ENCODE measurements at places on chromosomes 6 and 20.

- DNase-seq, result no peak
Observed at GRCh38 chr6:134000443-134000842, 47.4 kb downstream of the TBPL1 start.

GRCh38 chr6:389622-390021, 1.9 kb upstream of the IRF4 start:
- DNase-seq, result no peak

DNA sequence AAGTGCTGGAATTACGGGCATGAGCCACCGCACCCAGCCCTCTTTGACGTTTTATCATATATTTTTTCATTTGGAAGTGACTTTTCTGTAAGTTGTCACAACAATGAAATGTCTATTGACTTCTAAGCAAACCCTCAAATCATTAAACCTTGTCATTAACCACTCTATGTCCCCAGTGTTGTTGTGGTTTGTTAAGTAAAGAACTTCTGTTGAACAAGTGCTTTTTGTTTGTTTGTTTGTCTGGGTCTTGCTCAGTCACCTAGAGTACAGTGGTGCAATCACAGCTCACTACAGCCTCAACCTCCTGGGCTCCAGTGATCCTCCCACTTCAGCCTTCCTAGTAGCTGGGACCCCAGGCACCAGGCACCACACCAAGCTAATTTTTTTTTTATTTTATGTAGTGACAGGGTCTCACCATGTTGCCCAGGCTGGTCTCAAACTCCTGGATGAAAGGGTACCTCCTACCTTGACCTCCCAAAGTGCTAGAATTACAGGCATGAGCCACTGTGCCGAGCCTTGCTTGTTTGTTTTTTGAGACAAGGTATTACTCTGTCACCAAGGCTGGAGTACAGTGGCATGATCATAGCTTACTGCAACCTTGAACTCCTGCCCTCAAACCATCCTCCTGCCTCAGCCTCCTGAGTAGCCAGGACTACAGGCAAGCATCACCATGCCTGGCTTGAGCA, 57.6 kb upstream of the LOC128125822 start:
- no peak for DNase-seq

DNA sequence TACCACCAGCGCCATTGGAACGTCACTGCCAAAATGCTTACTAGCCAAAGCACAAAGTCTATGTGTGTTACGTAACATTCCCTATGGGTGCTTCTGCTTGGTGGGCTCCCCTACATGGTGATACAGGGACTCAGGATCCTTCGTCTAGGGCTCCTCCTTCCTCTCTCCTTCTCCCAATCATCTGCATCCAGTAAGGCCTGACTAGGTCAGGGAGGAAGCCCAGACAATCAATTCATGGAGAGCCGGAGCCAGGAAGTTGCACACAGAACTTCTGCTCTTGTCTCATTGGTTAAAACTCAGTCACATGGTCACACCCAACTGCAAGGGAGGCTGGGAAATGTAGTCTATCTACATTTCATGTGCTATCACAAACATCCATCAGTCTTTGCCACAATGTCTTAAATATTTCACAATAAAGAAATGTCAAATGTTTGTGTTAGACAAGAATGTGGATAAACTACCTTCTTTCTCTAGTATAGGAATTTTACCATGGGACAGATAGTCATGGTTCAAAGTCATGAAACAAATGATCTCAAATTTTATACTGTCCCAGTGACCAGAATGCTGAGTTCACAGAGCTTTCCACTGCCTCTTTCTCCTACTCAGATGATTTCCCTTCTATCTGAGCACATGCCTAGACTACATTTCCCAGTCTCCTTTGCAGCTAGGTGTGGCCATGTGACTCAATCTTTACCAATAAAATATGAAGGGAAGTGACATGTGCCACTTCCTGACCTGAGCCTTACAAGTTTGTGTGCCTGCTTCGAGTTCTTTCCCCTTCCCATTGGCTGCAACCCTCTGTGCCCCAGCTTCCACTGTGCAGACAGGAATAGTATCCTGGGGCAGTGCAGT, 9.3 kb upstream of the KCNK15 start:
- peak; percentile 80 for DNase-seq

DNA sequence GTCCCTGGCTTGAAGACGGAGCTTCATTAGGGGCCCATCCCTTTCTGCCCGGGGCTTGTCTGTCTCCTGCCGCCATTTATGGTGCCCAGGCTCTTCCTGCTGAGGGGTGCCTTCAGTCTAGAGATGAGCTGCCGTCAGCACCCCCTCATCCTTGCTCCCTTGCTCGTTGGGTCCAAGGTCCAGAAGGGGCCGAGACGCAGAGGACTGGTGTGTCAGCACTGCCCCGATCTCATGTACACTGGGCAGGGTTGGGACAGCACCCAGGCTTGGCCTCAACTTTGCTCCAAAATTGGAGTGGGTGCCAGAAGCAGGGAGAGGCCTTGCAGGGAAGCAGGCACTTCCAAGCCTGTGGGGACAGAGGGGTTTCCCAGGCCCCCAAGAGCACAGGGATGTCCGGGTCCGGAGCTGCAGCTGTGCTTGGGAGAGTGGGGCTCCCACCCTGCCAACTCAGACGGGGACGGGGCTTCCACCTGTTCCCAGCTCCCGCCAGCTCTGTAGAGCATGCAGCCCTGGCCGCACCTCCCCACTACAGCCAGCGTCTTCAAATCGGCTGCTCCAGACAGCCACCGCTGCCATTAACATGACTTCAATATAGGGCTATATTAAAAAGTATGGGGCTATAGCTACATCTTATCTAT, 488.8 kb downstream of the TENT5A start:
- DNase-seq, result no peak

DNA sequence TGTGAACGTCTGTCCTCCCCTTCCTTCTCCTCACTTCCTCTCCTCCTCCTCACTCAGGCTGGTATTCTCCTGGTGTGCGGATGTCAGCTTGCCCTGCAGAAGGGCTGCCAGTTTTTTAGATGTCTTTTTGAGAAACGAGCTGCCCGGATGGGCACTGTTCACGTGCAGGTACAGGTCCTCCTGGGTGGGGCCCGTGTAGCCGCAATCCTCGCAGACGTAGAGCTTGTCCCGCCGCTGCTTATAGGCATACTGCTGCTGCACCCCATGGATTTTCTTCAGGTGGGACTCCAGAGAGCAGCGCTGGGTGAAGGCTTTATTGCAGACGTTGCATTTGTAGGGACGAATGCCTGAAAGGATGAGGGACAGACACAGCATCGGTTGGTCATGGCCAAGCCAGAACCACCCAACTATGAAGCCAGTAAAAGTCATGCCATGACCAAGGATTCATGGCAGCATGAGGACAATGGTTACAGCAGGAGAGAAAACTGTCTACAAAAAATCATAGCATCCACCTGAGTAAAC, 33.0 kb downstream of the OVOL2 start:
- DNase-seq, result no peak

- no peak for DNase-seq
Observed at GRCh38 chr6:137866200-137866913, 702 bp upstream of the TNFAIP3 start.

GRCh38 chr6:169343886-169344749, 90.5 kb upstream of the THBS2 start:
- no peak for DNase-seq

DNA sequence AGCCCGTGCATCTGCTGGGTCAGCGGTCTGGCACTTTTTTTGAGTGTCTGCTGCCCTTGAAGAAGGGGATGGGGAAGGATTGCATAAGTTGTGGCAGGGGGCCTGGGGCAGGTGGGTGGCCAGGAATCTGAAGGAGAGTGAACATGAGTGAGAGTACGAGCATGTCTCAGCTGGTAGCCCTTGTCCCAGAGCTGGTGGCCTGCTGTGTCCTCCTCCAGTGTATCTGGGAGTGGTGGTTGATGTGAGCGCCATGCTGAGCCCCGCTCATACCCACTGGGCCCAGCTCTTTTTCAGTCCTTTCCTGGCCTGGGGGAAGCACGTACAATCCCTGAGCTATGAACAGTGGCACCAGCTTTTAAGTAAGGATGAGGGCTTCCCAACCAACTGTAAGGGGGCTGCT, 136.2 kb upstream of the AGPAT4 start:
- DNase-seq, result no peak

DNA sequence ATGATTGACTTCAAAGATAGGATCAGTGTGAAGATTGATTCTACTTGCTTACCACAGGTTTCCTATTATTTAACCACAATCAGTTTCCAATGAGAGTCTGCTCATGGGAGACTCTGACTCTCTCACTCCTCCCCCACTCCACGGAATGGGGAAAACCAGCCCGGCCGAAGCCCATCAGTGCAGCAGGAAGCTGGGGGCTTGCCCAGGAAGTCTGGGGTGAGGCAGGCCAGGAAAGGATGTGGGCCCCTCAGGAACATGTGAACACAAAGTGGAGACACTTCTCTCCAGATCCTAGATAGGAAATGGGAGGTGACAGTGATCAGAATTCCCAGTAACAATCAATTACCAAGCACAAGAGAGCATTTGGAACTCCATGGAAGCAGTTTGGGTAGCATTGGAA, 144.2 kb downstream of the TTLL2 start:
- no peak for DNase-seq

- no peak for DNase-seq
Observed at GRCh38 chr6:91079969-91080368, 493.1 kb upstream of the MAP3K7 start.

GRCh38 chr20:757506-757905, 10.8 kb downstream of the SLC52A3 start:
- DNase-seq, result no peak

GRCh38 chr6:56550301-56550700, 92.4 kb downstream of the DST start:
- DNase-seq, result no peak

DNA sequence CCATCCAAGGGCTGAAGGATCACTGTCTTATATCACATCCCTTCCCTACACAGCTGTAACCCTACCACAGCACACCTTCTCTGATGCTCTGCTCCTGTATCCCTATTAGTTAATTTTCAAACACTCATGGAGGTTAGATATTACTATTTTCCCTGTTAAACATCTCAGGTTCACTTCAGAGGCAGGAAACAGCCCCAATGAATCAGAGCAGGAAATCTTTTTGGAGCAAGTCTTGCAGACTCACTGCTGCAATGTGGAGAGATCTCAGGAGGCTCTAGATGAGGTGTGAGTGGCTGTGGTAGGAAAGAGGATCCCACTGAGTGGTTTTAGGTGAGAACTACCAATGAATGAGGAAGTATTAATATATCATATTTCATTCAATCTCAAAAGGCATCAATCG, 19.7 kb upstream of the HTR1B start:
- DNase-seq, result no peak

GRCh38 chr20:24406750-24407149, 62.7 kb upstream of the SYNDIG1 start:
- peak; percentile 2 for DNase-seq

GRCh38 chr6:124967444-124967843, 5.2 kb downstream of the RNF217 start:
- DNase-seq, result no peak

DNA sequence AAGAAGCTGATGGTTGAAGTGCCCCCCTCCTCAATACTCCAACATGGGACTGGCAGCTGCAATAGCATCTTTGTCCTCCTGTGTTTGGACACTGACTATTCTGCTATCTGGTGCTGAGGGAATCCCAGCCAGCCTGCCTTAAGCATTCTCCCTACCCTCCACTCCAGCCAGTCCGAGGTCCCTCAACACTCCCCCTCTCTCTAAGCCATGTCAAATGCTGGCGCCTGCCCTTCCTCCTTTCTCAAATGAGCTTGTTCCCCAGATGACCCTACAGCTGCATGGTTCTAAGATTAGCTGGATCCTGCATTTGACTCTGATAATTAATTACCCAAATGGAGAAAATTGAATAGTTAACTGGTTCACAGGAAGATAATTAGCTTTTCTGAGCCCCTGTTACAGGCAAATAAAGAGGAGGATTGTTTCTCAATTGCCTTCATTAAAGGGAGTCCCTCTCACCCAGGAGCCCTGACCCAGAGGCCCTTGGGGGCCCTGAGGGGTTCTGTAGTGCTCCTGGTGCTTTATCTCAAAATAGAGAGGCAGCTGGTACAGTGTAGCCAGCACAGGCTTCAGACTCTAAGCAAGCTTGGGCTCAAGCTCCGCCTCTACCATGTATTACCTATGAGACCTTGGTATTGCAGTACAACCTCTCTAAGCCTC, 37.9 kb upstream of the CHD6 start:
- DNase-seq, result no peak

DNA sequence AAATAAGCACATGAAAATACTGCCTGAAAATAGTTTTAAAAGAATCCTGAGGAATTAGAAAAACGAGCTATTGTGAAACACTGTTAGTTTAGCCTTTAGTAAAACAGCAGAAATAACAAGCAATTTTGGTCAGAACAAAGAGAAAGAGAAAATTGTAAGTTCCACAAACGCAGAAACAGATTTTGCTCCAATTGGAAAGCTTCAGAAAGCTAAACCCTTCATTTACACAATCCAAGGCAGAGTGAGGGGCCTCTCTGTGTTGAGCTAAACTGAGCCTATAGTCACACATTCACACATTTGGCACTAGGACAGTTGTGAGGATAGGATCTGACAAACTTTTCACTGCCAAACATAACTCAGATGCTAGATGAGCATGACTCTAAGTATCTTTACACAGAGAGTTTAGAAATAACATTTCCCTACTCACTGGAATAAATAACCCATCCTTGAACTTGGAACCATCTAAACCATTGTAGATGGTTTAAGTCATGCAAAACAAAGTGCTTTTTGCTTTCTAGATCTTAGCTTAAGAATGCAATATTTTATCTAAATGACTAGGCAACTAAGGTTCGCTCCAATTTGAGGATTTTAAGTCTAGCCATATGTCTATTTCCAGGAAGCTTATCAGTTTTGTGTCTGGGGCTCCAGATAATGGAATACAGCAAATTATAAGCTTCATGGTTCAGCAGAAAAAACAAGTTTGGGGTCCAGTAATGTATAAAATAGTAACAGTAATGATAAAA, 122.6 kb downstream of the SGK1 start:
- DNase-seq, result peak; percentile 84

DNA sequence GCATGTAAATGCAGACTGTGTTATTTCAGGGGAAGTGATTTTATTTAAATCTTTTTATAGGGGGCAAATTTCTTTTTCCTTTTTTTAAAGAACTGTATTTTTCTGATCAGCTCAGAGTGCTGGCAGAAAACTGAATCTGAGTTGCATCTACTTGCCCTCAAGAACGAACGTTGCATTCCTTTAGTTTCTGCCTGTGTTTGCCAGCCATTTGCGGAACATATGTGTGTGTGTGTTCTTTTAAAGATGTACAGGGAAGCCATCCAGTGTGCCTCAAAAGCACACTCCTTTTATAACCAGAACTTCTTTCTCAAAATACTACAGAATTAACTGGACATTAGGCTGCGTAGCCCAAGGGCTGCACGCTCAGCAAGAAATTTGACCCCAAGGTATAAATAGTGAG, 25.8 kb upstream of the INSM1 start:
- no peak for DNase-seq

DNA sequence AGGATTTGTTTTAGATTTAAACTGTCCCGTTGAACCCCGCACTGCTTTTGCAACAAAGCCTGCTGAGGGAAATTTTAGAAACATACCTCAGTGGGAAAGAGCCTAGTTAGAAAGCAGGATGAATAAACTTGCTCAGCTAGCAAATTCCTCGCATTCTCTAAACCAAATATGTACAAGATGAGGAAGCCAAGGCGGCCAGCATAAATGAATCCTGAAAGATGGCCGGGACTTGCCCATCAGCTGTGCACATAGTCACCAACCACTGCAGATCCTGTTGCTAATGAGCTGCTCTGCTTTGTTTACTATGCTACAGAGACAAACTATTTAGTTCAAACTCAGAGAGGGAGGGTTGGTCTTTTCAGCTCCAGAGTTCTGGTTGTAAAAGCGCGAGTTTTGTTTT, 49.0 kb downstream of the TMEM170B start:
- DNase-seq, result peak; percentile 82

GRCh38 chr20:34859826-34860545, 12.7 kb downstream of the GGT7 start:
- DNase-seq, result no peak

GRCh38 chr6:31568537-31568961, 3.5 kb upstream of the LTA start:
- no peak for DNase-seq

GRCh38 chr20:38238829-38239228, 21.7 kb downstream of the KIAA1755 start:
- DNase-seq, result no peak
